ENCODE measurements at places on chromosomes 5 and 9.

GRCh38 chr9:113635586-113635985 is 172.1 kb downstream of the RGS3 start:
- no peak for DNase-seq

DNA sequence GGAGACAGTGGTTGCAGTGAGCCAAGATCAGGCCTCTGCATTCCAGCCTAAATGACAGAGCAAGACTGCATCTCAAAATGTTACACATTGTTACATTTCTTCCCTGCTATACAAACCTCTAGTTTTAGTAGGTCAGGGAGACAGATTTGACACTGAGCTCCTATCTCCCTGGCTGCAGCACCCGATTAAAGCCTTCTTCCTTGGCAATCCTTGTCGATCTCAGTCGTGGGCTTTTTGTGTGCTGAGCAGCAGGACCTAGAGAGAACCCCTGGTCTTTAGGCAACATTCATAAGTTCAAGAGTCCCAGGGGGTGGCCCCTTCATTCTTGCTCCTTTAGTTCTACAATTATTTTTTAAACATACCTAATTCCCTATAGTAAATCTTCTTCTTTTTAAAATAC is 13.0 kb downstream of the SERINC5 start:
- DNase-seq = no peak

- no peak for DNase-seq
Measured at GRCh38 chr5:174386846-174387245, 337.5 kb upstream of the MSX2 start.

- DNase-seq = no peak
Measured at GRCh38 chr5:15943487-15943886, 236.1 kb downstream of the MARCHF11 start.

- no peak for DNase-seq
Measured at GRCh38 chr9:105683688-105684275, 10.6 kb upstream of the TMEM38B start.

DNA sequence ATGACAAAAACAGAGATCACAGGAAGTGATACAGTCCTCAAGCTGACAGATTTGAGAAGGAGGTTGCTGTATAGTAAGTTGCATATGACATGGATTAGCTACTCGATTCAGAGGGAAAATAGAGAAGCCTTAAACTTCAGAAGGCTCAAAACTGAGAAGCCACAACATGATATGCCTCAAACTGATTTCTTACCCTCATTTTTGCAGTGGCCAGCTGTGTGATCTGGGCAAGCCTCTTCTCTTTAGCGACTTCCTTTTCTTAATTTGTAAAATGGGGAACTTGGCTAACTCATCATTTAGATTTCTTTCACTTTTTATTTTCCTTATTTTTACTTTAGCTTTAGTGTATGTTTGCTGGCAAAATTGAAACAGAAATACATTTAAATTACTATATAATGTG is 421.1 kb downstream of the KIF4B start:
- DNase-seq = no peak

DNA sequence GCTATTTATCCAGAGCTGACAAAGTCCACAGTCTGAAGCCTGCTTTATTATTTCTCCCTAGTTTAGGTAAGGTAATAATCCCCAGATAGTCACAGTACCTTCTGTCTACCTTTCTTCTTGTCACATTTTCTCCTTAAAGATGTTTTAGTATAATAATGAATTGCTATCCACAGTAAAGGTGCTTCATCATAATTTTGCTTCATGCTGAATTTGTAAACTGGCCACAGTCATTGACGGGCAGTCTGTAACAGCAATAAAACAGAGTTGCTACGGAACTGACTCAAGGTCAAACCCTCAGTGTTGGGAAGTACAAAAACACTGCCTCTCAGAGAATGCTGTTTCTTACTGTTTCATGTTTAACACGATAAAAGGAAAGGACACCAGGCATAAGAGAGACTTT is 195.7 kb downstream of the ZNF608 start:
- no peak for DNase-seq

DNA sequence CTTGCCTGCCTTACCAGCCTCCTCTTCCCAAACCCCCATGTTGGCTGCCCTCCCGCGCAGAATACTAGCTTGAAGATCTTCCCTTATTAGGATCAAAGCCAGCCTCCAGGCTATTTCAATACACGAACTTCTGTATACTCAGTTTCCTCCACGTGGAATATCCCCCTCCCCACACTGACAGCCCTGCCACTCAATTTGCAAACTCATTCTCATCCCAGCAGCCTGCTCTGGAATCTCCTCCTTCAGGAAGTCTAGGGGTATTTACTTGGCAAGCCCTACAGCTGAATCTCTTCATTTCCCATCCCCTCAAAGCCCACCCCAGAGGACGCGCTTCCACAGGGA is 157.0 kb upstream of the SMIM23 start:
- DNase-seq = no peak

DNA sequence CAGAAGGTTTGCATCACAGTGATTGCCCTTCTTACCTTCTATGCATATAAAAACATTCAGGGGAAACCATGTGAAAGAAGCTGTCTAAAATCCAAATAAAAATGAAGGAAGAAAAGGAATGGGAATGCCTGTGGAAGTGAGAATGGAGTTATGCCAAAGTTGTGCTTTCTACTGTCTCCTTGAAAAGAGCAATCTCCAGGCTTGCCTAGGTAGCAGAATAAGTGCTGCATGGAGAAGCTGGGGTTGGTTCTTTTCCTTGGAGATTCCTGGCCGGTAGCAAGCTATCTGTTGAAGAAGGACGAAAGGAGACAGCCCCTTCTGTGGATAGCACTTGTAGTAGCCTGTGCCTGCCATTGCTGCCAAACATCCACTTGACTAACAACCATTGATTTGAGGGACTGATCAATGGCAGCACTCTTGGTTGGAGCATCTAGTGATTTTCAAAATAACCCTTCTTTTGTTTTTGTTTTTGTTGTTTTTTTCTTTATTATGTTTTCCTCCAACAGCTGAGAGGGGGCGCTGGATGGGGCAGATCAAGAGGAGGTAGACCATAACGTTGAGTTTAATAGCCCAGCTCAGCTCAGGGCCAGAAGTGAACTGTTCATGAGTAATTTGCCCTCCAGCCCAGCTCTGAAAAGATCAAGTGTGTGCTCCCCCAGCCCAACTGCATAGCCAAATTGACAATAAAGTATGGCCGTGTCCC is 1.6 kb downstream of the PLCXD3 start:
- no peak for DNase-seq

GRCh38 chr9:94918038-94918753 is 191.7 kb downstream of the AOPEP start:
- DNase-seq = no peak

DNA sequence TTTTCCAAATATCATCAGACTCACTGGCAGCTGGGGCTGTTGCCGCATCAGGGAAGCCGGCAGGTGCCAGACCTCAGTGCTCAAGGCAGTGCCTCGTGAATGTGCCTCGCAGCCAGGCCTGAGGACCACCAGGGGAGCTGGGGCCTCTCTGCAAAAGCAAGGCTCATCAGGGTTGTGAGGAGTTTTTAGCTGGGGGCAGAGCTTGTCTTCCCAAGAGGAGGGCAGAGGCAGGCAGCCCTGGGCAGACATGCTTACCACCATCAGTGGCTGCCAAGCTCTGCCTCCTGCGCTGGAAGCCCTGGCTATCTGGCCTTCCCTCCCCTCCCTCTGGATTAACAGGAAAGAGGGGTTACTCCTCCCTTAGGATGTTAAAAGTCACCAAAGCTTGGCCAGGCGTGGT is 8.8 kb upstream of the TBC1D9B start:
- DNase-seq = no peak

DNA sequence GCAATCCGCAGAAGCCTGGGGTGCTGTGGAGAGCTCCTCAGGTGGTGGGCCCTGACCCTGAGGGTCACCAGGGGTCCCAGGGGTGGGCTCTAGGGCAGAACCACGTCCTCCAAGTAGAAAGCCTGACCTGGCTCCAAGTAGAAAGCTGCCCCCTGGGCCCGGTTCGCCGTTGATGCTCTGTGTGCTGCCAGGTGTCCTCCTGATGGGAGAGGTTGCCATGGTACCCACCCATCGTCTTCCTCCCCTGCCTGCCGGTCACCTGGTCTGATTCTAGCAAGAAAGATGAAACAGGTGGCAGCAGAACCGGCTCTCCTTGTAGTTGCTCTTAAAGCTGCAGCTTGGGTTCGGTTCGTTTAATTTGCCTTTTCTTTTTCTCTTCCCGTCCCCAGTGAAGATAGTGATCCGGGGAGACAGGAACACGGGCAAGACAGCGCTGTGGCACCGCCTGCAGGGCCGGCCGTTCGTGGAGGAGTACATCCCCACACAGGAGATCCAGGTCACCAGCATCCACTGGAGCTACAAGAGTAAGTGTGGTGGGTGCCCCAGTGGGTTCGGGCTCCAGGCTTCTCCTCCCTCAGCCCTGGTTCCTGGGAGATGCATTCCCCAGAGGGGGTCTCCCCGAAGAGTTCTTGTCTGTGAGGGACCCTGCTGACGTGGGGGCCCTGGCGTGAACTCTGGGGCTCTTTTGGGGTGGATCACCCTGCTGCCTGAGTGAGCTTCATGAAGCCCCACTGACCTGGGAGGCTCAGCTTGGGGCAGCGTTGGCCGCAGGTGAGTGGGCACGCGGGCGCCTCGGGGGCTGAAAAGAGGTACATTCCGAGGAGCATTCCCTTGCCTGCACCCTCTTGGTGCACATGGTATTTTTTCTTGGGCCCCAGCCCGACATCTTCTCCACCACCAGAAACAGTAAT is 15.6 kb downstream of the RABL6 start:
- DNase-seq = no peak

DNA sequence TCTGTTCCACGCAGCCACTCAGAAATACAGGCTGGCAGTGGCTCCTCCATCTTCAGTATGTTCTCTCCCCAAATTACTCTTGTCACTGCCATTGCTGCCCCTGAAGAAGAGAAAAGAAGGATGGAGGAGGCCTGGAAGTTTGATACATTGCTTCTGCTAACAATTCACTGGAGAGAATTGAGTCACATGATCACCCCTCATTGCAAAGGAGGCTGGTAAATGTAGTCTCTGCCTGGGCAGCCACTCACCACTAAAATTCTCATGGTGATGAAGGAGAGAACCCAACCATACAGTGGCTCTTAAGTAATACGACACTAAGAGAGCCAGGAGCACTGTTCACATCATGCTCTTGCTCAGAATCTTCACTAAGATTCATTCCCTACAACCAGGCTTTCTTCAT is 112.0 kb downstream of the DOCK8 start:
- DNase-seq = no peak

- no peak for DNase-seq
Measured at GRCh38 chr5:57761513-57761912, 278.9 kb upstream of the ACTBL2 start.

- DNase-seq = no peak
Measured at GRCh38 chr5:76386360-76386759, 16.7 kb upstream of the IQGAP2 start.

DNA sequence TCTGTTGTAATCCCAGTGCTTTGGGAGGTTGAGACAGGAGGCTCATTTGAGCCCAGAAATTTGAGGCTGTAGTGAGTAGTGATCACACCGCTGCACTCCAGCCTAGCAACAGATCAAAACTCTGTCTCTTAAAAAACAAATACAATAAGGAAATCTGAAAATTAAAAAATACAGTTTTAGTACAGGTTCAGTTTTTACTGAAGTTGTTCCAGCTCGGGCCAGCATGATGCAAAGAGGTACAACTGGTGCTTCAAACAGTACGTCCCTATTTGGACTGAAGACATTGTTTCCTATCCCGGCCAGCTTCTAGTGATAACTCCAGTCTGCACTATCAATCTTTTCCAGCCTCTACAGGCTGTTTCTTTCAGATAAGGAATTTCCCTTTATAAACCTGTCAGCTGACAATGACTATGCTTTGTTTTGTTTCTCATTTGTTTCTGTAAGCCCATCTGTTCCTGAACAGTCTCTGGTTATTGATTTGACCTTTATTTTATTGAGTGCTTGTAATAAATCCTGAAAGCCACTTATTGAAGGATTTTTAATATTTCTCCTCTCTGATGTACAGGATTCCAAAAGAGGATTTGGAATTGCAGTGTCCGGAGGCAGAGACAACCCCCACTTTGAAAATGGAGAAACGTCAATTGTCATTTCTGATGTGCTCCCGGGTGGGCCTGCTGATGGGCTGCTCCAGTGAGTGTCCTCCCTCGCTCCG is 41.9 kb downstream of the TJP2 start:
- no peak for DNase-seq

DNA sequence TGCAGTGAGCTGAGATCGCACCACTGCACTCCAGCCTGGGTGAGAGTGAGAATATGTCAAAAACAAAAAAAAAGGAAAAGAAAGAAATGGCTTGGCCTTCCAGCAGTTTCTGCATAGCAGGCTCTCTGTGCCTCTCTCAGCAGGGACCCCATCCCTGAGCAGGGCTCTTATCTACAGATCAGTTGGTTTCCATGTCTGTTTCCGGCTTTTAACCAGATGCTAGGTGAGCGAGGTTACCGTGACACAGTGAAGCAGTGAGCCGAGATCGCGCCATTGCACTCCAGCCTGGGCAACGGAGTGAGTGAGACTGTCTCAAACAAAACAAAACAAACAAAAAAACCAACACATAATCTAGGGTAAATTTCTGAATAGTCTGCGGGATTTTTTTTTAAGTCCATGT is 51.4 kb downstream of the COL5A1 start:
- DNase-seq = no peak

DNA sequence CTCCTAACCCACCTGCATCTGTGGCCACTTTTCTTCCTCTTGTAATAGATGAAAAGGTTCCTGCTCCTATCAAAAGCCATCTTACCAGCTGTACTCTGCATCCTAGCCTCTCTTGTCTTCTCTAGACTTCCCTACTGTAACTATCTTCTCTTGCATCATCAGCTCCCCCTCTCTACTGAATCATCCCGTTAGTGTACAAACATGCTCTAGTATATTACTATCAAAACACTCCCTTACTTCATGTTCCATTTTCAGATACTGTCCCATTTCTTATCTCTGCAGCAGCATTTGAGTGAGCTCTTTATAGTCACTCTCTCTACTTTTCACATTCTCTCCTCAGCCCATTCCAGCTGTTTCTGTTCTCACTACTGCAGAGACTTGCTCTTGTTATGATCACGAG is 2.8 kb downstream of the SRA1 start:
- no peak for DNase-seq

GRCh38 chr9:14895806-14896205 is 14.4 kb downstream of the FREM1 start:
- no peak for DNase-seq

DNA sequence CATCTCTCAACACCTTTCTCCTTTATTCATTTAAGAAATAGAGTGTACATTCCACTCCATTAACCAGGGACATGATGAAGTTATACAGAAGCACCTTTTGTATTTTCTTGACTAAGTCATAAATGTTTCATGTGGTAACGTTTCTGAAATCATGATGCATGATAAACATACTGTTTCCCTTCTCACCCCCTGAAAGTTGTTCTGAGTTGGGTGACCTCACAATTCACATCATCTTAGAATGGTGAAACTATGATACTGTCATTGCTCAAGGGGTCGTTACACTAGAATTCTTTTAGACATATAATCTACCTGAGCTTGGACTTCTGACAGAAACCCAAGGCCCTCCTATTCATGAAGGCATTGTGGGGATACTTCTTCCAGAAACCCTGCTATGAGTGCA is 37.8 kb upstream of the MIER3 start:
- no peak for DNase-seq

- peak; percentile 95 for DNase-seq
Measured at GRCh38 chr9:137236238-137236935, 4.7 kb upstream of the TUBB4B start.

Data from progenitor cell of endocrine pancreas (in vitro differentiated cells).